ENCODE measurements at places on chromosomes 12 and 14.
A peak's percentile ranks its signal among the peaks of the same experiment; 100 is the strongest.

DNA sequence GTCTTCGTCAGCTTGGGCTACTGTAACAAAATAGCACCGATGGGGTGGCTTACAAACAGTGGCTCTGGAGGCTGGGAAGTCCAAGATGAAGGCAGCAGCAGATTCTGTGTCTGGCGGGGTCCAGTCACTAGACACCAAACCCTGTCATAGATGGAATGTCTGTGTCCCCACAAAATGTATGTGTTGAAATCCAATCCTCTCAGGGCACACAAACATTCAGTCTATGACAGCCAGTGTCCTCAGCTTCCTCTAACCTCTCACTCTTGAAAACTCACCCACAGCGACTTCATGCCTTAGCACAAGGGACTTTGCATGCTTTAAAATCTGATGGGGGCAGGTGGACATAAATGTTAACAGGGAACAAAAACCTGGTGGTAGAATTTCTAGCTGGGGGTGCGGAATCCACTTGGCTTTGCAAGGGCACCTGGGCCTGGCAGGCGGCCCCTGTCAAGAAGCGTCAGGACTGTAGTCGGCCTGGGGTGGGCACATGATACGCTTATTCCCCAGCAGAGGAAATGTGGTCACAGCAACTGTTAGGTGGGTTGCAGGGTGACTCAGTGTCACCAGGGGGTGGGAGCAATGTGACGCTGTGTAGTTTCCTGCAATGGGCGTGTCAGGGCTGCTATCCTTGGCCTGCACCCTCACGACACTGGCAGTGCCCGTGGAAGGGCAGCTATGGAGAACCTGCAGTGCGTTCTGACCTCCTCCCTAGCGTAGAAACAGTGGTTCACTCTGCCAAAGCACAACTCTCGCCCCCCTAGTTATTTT, 17.7 kb downstream of the RIN3 start:
- DNase-seq, result no peak

GRCh38 chr12:82954572-82954971, 267.9 kb downstream of the TMTC2 start:
- DNase-seq, result no peak

- DNase-seq, result peak; percentile 2
Measured at GRCh38 chr12:44972746-44973421, 78.0 kb downstream of the DBX2 start.

- no peak for DNase-seq
Measured at GRCh38 chr12:51915951-51916350, 8.6 kb downstream of the ACVRL1 start.

- peak; percentile 4 for DNase-seq
Measured at GRCh38 chr14:68607867-68608573, 184.8 kb downstream of the ZFP36L1 start.

GRCh38 chr14:50521912-50522341, 10.4 kb downstream of the MAP4K5 start:
- no peak for DNase-seq

DNA sequence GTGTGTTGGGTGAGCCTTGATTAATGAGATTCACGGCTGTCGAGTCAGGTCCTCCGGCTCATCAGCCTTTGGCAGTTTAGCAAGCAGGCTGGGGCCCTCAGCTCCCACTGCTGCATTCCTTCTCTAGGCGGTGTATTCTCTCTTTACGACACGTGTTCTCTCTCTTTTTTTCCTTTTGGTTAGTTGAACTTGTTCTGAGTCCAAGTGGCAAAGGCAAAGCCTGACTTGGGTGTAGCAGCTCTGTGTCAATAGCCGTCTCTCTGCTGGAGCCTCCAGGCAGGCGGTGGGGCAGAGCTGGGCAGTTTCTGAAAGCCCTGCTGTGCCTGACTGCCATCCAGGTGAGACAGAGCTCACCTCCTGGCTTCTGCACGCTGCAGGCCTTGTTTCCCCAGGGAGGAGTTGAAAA, 46.6 kb downstream of the SUSD6 start:
- DNase-seq, result no peak

GRCh38 chr12:52327052-52327829, 6.0 kb upstream of the KRT83 start:
- peak; percentile 84 for DNase-seq

DNA sequence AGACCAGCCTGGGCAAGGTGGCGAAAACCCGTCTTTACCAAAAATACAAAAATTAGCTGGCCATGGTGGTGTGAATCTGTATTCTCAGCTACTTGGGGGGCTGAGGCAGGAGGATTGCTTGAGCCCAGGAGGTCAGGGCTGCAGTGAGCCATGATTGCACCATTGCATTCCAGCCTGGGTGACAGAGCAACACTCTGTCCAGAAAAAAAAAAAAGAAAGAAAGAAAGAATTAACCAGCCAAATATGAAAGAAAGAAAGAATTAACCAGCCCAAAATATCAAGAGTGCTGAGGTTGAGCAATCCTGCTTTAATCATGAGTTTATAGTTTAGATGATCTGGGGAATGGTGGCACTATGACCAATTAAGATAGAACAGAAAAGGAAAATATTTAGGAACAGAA, 3.5 kb upstream of the ACTN1 start:
- DNase-seq, result no peak

DNA sequence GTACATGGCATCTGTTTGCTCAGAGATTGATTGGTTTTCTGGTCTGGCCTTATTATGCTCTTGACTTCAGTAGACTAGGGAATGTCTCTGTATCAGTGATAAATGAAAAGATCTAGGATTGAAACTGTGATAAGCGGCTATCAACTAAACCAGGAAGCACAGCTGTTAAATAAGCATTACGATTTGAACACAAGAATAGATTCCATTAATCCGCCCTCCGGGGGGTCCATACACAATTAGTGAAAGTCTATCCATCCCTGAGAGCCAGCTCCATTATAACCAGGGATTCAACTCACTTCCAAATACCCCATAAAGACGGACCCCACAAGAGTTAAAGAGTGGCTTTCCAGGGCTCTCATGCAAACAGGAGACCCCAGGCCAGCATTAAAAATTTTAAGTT, 279.0 kb downstream of the GRIN2B start:
- no peak for DNase-seq

- peak; percentile 59 for DNase-seq
Measured at GRCh38 chr12:116393859-116394650, 116.6 kb upstream of the MED13L start.

DNA sequence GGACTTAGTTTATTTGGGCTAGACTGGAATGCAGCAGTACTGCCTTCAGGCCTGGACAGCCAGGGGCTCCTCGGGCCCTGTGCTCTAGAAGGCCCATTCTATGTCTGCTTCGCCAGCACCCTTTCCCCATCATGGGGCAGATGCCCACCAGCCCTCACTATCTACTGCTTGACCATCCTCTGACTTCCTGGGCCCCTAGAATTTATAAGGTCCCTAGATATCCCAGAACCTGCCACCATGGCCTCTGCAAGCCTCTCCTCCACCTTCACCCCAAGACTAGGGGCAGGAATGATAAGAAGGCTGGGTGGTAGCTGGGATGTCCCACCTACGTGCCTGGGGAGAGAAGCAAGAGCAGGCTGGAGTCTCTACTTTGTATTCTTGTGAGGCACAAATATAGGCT, 58.8 kb upstream of the STRN3 start:
- no peak for DNase-seq

DNA sequence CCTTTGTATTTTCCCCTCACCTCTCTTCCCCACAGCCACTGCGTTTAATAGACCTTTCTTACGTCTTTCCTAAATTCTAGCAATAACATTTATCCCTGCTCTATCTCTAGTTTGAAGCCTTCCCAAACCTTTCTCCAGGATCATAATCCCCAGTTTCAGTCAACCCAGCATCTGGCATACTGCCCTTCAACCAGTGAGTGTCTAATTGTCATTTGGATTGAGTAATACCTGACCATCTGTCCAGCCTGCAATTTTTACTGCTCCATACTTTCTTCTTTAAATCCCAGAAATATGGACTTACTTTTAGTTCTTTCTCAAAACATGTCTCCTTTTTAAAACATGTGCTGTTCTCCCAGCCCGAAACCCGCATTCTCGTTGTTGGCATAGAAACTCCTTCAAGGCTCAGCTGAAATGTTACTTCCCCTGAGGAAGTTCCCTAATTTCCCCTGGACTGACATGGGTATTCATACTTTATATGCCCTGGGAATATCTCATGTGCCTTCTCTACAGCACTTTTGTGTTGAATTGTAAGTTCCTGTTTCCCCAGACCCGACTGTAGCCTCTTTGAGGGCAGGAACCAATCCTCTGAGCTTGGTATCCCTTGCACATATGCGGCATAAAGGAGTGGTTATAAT, 65.1 kb upstream of the ETV6 start:
- peak; percentile 25 for DNase-seq

GRCh38 chr14:32497248-32497647, 168.2 kb downstream of the AKAP6 start:
- no peak for DNase-seq

DNA sequence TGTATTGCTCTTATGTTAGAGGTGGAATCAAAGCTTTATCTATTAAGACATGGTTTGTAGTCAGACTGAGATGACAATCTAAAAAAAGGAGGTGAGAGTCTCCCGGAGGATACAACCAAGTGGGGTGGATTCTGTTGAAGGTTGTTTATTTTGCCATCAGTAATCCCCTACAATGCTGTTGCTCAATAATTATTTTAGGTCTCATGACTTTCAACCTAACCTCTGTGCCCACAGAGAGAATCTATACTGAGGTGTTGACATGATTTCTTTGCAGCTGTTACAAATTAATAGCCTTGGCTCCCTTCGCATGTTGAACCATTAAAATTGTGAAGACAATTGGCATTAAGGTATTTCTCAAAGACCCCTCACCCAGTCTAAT, 28.7 kb upstream of the FOS start:
- no peak for DNase-seq

DNA sequence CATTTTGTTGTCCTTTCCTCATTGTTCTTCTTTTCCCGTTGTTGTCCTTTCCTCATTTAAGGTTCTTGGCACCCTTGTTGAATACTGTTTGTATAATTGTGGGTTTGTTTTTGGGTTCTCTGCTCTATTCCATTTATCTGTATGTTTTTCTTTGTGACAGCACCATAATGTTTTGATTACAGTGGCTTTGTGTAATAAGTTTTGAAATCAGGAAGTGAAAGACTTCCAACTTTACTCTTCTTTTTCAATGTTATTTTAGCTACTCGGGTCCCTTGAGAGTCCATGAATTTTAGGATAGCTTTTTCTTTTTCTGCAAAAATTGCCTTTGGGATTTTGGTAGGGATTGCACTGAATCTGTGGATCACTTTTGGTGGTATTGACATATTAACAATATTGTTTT, 28.1 kb downstream of the ETNK1 start:
- DNase-seq, result no peak

- DNase-seq, result no peak
Measured at GRCh38 chr12:126469211-126469610, 1404.0 kb downstream of the AACS start.

GRCh38 chr14:90755661-90756304, 60.4 kb downstream of the TTC7B start:
- DNase-seq, result no peak

- DNase-seq, result no peak
Measured at GRCh38 chr14:75452900-75453816, 25.3 kb downstream of the JDP2 start.

DNA sequence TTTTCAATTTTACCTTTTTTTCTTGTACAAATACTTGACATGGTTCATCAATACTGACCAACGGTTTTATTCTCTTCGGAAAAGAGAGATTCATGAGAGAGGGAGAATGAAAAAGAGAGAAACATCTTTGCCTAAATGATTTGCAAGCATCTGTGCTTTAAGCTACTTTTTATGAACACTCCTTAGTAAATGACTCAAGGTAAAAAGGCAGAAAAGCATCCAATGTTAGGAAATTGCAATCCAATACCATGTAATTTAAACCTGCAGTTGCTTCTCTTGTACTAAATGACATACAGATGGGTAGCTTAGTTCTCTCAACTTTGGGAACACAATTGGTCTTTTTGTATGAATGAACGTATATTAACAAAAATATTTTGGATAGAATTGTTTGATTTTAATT, 46.1 kb downstream of the MSRB3 start:
- no peak for DNase-seq

DNA sequence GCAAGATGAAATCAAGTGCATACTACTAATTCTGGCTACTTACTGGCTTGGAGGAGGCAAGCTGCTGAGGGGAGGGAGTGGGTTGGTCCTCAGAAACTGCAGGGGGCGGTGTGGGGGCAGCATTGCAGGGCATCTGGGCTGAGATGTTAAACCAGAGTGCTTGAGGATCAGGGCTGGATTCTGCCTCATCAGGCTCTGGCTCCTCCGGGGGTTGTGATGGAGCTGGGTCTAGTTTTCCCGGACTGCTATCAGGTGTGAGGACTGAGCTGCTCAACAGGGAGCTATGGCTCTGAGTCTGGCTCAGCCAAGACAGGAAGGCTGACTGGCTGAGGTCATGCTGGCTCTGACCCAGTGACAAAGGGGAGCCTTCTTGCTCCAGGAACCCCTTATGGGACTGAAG, 28.6 kb downstream of the BAZ2A start:
- DNase-seq, result peak; percentile 27

- DNase-seq, result no peak
Measured at GRCh38 chr12:103560604-103561101, 26.4 kb upstream of the STAB2 start.

GRCh38 chr14:91879196-91879595, 11.9 kb upstream of the TC2N start:
- no peak for DNase-seq

DNA sequence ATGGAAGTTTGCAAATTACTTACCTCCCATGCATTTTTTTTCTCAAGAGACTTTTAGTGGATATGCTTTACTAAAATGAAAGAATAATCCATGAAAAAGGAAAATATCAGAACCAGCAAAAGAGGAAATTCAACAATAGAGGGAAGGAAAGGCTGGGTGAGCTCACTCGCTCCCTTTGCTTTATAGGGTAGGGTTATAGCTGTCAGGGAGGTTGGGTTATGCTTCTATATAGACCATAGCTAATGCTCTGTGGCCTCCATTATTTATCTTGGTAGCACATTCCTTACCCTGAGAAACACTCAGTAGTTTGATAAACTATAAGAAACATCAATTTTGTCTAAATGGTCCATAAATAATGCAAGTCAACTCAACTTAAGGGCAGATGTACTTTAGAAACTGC, 215.9 kb upstream of the FAR2 start:
- DNase-seq, result no peak

DNA sequence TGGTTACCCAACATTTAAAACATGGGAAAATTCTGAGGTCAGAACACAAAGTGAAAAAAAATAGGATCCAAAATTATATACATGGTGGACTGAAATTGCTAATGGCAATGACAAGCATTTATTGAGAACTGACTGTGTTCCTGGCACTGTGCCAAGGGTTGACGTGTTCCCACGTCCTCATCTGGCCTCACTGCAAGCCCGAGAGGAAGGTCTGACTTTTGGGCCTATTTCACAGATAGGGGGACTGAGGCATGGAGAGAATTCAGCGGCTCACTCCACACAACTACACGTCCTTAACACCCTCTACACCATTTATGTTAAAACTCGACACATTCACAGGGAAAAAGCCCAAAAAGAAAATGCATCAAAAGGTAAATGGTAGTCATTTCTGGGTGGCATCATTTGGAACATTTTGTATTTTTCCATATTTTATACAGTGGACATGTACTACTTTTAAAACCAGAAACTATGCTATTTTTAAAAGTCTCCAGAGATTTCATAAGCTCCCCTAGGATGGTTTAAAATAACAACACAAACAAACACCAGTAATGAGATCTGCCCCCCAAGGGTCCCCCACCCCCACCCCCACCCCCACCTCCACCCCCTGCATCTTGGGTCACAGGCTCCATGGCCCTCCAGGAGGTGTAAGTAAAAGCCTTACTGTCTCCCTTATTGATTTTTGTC, 27.7 kb downstream of the CLMN start:
- DNase-seq, result no peak

- DNase-seq, result no peak
Measured at GRCh38 chr14:20489093-20489994, 16.0 kb upstream of the RNASE10 start.
